ENCODE measurements at places on chromosomes 6 and 20.

DNA sequence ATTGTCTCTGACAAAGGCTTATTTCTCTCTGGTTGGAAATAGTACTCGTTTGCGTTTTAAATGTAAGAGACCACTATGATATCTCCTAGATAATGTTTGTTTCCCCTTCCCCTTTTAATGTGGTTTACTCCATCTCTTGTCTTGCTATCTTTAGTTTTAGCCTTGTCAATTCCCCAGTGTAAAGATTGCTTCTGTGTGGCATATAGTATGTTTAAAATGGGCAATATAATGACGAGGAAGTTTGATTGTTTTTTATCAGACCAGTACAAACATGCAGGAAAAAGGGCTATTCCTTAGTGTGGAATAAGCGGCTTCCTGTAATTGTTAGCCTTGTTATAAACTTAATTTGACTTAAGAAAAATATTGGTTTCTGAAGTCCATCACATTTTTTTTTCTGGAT lies 3.1 kb downstream of the QKI start:
- no peak for DNase-seq

DNA sequence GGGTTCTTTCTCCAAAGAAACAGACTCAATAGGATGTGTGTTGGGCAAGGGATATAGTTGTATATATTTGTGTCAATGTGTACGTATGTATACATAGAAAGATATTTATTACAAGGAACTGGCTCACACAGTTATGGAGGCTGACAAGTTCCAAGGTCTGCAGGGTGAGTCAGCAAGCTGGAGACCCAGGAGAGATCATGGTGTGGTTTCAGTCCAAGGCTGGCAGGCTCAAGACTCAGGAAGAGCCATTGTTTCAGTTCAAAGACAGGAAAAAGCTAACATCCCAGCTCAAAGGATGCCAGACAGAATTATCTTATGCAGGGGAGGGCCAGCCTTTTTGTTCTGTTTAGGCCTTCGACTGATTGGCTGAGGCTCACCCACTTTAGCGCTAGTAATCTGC lies 89.9 kb upstream of the RALGAPA2 start:
- no peak for DNase-seq

DNA sequence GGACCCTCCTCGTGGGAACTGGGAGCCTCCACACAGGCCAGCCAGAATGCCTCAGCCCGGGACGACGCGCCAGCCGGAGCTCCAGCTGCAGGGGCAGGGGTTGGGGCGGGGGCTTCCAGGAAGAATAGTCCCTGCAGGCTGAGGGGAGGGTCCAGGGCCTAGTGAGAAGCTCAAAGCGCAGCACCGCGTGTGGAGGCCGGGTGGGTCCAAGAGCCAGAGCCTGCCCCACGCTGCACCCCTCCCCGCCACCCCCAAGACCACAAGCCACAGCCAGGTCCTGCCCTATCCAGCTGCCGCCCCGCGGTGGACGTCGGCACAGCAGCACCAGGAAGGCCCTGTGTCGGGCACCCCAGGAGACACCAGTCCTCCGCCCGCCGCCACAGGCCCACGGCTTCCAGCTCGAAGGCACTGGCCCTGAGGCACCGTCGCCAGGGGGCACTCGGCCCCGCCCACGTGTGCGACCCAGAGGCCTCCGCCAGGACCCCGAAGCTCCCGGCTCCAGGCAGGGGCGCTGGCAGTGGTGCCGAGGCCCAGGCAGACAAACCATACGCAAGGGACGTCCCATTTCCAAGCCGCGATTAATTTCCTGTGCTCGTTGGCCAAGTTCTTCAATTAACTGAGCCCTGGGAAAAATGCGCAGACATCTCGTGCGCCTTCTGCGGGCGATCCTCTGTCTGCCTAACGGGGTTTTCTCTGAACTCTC lies 19.5 kb downstream of the KCNQ2 start:
- DNase-seq: no peak

- DNase-seq: no peak
These were observed 281.9 kb upstream of the RNF24 start for GRCh38 chr20:4297127-4297826.

- DNase-seq: no peak
These were observed 5.5 kb downstream of the MICAL1 start for GRCh38 chr6:109449795-109450673.

- no peak for DNase-seq
These were observed 94.7 kb downstream of the ADTRP start for GRCh38 chr6:11683871-11684270.

- DNase-seq: no peak
These were observed 61.2 kb downstream of the STK35 start for GRCh38 chr20:2162823-2163166.

GRCh38 chr6:73011945-73012344 lies 213.4 kb downstream of the KHDC1L start:
- no peak for DNase-seq

GRCh38 chr6:74872754-74873476 lies 332.9 kb downstream of the COL12A1 start:
- DNase-seq: no peak

DNA sequence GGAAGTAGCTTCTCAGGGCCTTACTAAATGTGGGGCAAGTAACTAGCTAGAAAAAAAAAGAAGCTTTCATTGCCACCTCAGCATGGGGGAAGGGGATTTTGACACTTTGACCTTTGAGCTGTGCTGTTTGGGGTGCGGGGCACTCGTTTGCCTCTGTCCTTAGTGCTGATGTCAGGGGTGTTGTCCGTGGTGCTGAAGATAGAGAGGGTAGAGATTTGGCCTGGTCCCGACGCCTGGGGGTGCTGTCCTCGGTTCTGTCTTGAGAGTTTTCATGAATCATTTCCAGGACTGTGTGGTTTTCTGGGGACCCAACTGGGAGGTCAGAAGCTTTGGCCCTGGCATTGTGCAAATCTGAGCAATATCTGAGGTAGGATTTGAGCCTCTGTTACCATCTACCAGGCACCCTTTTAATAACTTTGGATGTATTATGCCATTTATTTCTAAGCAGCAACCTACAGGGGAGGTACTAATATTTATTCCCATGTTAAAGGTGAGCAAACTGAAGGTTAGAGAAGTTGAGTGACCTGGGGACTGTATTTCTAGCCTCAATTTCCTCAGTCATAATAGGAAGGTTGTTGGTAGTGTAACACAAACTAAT lies 78.0 kb downstream of the DLGAP4 start:
- no peak for DNase-seq

GRCh38 chr20:1845701-1846100 lies 49.5 kb upstream of the SIRPA start:
- no peak for DNase-seq

DNA sequence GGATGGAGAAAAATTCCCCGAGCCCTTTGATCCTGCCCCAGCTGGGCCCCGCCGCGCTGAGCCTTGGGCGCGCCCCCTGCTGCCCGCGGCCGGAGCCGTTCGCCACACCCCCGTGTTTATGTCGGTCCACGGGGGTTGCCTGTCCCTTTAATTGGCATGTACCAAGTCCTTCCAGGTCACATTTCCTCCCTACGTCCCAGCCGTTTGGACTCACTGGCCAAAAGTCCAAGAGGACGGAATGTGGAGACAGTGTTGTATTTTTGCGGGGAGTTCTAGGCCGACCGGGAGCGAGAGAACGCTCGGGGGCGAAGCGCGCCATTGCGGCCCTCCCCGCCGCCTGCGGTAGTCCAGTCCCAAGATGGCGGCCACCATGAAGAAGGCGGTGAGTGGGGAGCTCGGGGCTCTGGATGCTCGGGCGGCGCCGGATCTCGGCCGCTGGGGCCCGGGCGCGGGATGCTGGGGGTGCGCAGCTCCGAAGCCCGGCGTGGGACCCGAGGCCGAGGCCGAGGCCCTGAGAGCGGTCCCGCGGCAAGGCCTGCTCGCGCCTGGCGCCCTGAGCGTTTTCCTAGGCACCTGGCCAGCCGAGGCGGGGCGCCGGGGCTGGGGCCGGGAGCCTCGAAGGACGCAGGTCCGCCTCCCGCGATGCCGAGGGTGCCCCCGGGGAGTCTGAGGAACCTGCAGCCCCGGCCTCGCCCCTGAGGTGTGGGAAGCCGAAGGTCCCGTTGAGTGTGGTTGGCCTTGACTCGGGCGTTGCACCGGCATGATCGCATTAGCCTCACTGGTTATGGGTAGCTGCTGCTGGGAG lies at the start of gene PFDN4:
Gene PFDN4, plus strand, starts transcription at position 345 of the 805 bp plus-strand sequence. Its CDS starts 14 bp downstream, at position 359.
- DNase-seq: peak; percentile 85

GRCh38 chr20:60209048-60209447 lies 250.8 kb downstream of the CDH26 start:
- DNase-seq: no peak

- DNase-seq: no peak
These were observed 220.5 kb downstream of the FNDC1 start for GRCh38 chr6:159389695-159390094.

DNA sequence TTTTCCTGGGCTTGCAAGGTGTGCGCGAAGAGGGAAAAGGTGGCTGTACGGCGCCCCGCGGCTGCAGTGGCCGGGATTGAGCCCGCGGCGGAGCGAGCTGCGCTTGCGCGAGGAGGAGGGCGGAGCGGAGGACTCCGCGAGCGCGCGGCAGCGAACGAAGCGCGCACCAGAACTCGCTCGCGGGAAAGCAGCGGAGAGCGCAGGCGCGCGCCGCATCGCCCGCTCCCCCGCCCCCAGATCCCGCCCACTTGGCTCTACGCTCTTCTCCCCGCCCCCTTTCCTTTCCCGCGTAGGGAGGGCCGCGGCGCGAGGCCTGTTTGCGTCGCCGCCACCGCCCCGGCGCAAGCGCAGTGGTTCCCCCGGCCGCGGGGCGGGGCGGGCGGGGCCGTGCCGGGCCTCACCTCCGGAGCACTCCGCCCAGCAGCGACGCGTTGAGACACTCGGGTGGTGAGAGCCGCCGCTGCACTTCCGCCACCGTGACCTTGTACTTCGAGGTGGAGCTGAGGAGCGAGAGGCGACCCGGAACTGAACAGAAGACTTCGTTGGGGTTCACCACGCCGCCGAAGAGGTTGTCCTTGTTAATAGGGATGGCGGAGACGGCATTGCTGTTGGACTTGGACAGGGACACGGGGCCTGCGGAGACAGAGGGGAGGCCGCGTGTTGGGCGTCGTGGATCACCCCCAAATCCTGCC lies 10.6 kb downstream of the TFAP2A start:
- peak; percentile 86 for DNase-seq

- no peak for DNase-seq
These were observed 82.7 kb downstream of the THEMIS start for GRCh38 chr6:127818149-127818548.

DNA sequence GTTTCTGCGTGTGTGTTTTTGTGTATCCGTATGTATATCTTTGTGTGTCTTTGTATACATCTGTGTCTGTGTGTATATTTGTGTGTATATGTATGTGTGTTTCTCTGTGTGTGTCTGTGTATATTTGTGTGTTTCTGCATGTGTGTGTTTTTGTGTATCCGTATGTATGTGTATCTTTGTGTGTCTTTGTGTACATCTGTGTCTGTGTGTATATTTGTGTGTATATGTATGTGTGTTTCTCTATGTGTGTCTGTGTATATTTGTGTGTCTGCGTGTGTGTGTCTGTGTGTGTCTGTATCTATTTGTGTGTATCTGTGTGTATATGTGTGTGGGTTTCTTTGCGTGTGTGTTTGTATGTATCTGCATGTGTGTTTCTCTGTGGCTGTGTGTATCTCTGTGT lies 192.6 kb downstream of the CDH4 start:
- DNase-seq: no peak

GRCh38 chr6:81708113-81708699 lies 44.3 kb downstream of the TENT5A start:
- DNase-seq: no peak

GRCh38 chr6:139485742-139486475 lies 111.5 kb upstream of the CITED2 start:
- no peak for DNase-seq

- DNase-seq: no peak
These were observed 544 bp upstream of the ACAT2 start for GRCh38 chr6:159761129-159761872.

GRCh38 chr6:20498041-20498385 lies 36.2 kb upstream of the CDKAL1 start:
- DNase-seq: no peak

GRCh38 chr20:39875492-39876110 lies 813.4 kb downstream of the MAFB start:
- DNase-seq: no peak

DNA sequence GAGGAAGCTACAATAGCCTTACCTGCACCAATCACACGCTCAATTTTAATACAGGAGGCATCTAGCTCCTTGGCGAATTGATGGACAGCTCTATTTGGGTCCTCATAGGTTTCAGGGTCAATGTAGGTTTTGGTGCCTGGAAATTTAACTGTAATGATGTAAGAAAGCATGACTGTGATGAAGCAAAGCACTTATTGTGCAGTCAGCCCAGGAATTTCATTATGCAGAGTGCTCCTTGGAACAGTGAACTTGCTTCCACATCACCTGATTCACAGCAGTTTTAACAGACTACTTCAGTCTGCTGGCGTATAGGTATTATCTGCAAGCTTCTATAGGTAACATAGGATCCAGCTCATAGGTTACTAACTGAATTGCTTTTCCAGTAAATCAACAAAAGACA lies 160.0 kb downstream of the EPHA7 start:
- no peak for DNase-seq

GRCh38 chr6:91802431-91802830 lies 1215.6 kb upstream of the MAP3K7 start:
- DNase-seq: no peak

DNA sequence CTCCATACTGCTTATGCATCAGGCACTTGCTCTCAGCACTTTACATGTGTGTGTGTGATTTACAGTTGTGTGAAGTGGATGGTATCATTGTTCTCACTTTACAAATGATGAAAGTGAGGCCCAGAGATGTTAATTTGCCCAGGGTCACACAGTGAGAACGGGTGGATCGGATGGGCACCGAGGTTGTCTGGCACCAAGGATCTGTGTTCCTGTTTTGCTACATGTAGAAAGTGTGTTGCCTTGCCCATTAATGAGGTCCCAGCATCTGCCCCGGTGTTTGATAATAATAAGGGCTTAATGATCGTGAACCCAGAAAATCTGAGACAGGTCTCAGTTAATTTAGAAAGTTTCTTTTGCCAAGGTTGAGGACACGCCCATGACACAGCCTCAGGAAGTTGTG lies 216.1 kb upstream of the QKI start:
- no peak for DNase-seq

- no peak for DNase-seq
These were observed 57.5 kb downstream of the EPB41L2 start for GRCh38 chr6:131005439-131006016.

DNA sequence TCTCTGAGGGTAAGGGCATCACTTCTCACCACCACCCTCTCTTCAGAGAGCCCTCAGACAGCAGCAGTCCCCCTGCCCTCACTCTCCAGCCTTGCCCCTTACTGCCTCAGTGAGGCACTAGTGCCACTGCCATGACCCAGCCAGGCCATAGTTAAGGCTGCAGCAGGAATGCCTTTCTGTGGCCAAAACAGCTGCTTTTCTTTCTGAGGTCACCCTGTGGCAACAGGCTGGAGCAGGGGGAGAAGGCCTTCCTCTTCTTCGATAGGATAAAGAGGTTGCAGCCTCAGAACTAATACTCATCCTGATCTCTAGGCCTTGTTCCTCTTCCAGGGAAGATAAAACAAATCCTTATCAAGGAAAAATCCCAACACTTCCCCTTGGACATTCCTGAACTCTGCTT lies 56.8 kb upstream of the ECI2 start:
- no peak for DNase-seq

- DNase-seq: no peak
These were observed 5.9 kb downstream of the OCSTAMP start for GRCh38 chr20:46544576-46544975.

- no peak for DNase-seq
These were observed 30.3 kb upstream of the POPDC3 start for GRCh38 chr6:105209950-105210706.

- DNase-seq: no peak
These were observed 99.3 kb downstream of the B3GAT2 start for GRCh38 chr6:70857387-70858077.

- DNase-seq: no peak
These were observed 242.6 kb upstream of the ARID1B start for GRCh38 chr6:156534594-156534993.

- no peak for DNase-seq
These were observed 8.2 kb upstream of the CCDC167 start for GRCh38 chr6:37507690-37508421.

Data from GOT3 (cell line).